Cerebellum (tissue), 4 donors: ENCODE measurements at places on chromosomes 4 and X. TPM values are rescaled to one million over a fixed set of nuclear protein-coding genes. Genes with fewer than 3 reads are reported as not detected.
A peak's percentile ranks its signal among the peaks of the same experiment; 100 is the strongest.

GRCh38 chr4:10273030-10273429 lies 156.4 kb upstream of the WDR1 start:
- no peak for DNase-seq

The ZNF157 gene
- total RNA-seq: 5.4 TPM

The GPR173 gene
- total RNA-seq: 21.7 TPM

GRCh38 chr4:152293527-152293926 lies 242.4 kb downstream of the FBXW7 start:
- DNase-seq: no peak

DNA sequence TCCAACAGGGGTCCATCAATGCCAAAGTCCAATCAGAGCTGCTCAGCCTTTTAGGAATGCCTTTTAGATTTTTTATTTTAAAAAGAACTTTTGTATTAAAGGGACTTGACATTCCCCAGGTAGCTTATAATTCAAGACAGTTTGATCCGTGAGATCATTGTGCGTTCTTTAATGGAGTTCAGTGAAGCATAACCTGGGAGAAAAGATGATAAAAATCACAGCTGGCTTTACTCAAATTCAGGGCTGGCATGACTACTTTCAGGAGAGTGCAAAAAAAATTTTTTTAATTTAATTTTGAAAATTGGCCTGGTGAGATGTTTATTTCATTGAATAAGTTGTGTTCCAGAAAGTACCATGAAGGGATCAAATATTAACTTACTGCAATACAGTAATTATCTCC lies 118.2 kb downstream of the VCX2 start:
- DNase-seq: no peak

DNA sequence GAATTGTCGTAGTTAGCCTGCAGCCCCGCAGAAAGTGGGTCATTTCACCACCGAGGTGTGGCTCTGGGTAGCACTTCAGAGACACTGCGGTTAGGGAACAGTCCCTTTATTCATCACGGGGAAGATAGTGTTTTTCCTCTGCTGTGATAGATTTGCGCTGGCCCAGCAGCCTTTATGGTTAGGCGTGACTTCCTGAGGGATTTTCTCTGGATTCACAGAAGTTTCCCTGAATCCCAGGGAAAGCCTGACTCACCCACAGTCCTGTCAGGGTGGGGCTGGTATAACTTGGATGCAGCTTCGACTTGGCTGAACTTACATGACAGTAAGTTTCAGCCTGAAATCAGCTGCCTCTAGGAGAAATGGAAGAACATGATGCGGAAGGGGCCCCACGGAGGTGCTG lies 196.3 kb upstream of the HHIP start:
- no peak for DNase-seq

The S100P gene
- 0.27 TPM for total RNA-seq

- no peak for DNase-seq
Observed at GRCh38 chr4:55503169-55503568, 43.5 kb downstream of the CLOCK start.

GRCh38 chr4:4860600-4861389 lies 1.3 kb downstream of the MSX1 start:
- peak; percentile 20 for DNase-seq

DNA sequence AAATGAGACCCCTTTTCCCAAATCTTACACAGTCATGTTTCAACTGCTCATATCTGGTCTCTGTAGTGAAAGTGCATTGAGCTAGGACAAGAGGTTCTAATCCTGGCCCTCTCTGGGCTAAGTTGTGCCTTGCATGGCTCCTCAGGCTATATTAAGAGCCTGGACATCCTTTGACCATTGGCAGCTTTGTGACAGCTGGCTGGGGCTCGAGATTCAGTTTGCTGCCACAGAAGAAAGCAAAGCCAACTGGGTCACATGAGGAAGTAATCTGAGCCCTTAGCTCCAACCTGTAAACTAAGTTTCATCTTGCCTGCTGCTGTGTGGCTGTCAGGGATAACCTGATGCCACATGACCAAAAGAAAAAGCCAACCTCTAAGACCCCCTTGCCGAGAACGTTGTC lies 51.8 kb upstream of the JADE1 start:
- DNase-seq: peak; percentile 16

DNA sequence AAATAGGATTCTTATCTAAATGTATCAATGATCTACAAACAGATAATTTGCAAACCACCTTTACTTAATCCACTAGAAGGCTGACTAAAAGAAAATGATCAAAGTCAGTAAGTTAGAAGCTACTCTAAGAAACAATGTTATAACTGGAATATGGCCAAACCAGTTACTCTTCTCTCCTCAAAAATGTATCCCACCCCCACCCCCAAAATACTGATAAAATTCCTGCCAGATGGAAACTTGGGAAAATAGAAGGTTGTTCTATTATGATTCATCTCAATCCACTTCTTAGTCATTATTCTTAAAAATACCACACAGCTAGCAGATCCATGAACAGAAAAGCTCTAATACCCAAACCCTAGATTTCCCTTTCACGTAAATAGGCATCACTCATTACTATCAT lies 206.4 kb downstream of the KLHL13 start:
- DNase-seq: no peak

The XAGE1A gene
- not detected for total RNA-seq

The ASB12 gene
- 0.54 TPM for total RNA-seq

DNA sequence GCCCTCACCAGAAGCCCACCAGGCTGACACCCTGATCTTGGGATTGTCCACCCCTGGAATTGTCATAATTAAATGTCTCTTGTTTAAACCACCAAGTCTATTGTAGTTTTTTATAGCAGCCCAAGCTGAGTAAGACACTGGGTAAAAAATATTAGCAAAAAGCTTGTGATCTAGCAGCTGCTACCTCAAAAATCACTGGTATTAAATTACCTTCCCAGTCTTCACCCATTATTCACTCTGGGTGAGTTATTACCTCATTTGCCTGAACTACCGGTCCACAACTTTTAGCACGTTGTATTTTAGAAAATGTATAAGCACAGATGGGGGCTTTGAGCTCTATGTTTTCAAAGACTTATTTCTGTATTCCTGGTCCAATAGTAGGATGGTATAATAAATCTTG lies 12.0 kb upstream of the TRIM61 start:
- no peak for DNase-seq

DNA sequence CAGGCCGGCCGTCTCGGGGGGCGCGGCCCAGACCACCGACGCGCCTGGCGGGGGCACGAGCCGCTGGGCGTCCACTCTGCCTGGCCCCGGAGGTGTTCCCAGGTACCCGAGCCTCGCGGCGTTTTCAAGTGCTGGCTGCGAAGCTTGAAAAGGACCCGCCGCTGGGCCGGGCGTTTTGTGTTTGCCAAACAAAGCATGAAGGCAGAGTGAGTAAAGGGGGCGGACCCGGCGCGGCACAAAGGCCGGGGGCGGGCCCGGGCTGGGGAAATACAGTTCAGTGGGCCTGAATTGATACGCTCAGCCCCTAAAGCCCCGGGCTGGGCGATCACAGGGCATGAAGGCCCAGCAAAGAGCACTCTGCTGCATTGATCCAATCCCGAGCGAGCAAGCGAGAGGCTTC lies 65.4 kb downstream of the SOX3 start:
- DNase-seq: no peak

GRCh38 chrX:42485601-42486000 lies 292.4 kb downstream of the PPP1R2C start:
- no peak for DNase-seq

GRCh38 chr4:73648478-73648877 lies 28.2 kb upstream of the RASSF6 start:
- DNase-seq: no peak

DNA sequence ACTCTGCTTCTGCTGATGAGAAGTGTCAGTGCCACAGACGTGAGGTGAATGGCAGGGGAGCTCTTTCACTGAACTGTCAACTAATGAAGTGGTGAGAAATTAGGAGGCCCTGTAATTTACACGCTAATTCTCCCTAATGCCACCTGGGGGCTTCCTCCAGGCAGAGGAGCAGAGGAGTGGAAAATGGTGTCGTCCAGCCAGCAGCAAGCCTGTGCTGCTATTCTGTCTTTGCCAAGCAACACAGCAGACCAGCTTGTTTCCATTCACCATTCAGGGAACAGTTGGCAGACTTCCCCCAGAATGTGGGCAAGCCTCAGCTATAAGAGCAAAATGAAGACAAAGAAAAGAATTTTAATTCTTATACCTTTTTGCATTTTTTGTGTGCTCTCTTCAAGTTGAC lies 245.2 kb upstream of the TET2 start:
- peak; percentile 4 for DNase-seq

- no peak for DNase-seq
Observed at GRCh38 chrX:37676811-37677210, 8.8 kb upstream of the XK start.

DNA sequence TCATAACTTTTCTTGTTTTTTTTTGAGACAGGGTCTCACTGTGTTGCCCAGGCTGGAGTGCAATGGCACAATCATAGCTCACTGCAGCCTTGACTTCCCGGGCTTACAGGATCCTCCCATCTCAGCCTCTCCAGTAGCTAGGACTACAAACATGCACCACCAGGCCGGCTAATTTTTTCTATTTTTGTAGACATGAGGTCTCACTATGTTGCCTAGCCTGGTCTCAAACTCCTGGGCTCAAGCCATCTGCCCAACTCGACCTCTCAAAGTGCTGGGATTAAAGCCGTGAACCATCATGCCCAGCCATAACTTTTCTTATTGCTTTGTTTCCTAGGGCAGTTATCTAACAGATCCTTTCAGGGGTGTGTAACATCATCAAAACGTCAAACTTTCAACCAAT lies 11.8 kb downstream of the SEC24D start:
- no peak for DNase-seq

DNA sequence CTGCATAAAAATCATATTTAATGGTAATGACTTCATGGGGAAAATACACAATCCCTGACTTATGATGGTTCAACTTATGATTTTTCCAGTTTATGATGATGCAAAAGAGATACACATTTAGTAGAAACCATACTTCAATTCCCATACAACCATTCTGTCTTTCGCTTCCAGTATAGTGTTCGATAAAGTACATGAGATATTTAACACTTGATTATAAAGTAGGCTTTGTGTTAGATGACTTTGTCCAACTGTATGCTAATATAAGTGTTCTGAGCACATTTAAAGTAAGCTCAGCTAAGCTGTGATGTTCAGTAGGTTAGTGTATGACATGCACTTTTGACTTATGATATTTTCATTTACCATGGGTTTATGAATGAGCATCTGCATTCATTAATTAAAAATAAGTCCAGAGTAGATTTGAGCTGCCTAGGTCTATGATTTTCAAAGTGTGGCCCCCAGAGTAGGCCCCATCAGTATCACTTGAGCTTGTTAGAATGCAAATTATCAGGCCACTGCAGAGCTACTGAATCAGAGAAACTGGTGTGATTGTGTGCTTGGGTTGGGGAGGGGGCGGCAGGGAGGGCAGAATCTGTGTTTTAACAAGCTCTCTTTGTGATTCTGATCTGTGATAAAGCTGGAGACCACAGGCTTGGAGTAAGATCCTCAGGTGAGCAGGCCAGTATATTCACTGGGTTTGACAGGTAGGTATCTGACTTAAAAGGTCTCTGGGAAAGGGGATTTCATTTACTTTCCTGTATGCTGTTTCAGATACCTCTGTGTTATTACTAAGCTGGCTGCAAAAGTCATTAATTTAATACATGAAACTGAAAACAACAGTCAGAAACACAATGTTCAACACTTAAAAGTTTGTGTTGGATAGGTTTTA lies 8.4 kb downstream of the ATP10D start:
- DNase-seq: no peak

- no peak for DNase-seq
Observed at GRCh38 chr4:27861381-27861787, 1000.7 kb downstream of the STIM2 start.

The TREX2 gene
- total RNA-seq: 1.3 TPM

The NR3C2 gene
- 10.1 TPM for total RNA-seq

GRCh38 chr4:136505020-136505419 lies 1027.3 kb downstream of the PCDH18 start:
- DNase-seq: no peak

The PPP1R2C gene
- not detected for total RNA-seq

DNA sequence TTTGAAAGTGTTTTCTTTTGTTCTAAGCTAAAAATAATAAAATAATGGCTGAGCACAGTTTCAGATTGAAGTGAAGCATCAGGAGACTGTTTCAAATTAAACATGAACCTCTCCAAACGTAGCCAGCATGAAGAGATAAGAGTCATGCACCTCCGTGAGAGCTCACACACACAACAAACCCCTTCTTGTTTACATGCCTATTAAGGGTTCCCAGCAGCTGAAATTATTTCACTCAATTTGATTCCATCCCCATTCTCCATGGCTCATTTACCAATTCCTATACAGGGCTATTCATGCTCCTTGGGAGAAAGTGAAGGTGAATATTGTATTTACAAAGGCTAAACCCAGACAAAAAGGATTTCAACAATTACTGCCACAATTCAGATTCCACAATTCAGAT lies 954.1 kb upstream of the INTU start:
- DNase-seq: no peak

GRCh38 chr4:62402088-62402806 lies 1202.1 kb downstream of the ADGRL3 start:
- DNase-seq: no peak

DNA sequence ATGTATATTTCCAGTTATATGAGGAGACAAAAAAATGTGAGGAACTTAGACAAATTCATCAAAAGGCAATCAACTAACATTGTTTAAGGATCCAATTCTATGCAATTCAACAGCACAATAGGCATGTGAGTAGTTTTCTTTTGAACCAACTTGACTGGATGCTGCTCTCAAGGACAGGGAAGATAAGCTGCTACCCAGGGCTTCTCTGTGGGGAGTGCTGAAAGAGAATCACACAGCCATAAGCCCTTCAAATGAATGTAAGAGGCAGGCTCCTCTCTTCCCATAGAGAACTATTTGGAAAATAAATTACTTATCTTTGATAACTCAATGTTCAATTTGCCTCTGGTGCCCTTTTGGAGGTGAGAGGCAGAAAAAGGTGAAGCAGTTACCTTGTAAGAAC lies 1413.6 kb downstream of the PCDH7 start:
- no peak for DNase-seq

DNA sequence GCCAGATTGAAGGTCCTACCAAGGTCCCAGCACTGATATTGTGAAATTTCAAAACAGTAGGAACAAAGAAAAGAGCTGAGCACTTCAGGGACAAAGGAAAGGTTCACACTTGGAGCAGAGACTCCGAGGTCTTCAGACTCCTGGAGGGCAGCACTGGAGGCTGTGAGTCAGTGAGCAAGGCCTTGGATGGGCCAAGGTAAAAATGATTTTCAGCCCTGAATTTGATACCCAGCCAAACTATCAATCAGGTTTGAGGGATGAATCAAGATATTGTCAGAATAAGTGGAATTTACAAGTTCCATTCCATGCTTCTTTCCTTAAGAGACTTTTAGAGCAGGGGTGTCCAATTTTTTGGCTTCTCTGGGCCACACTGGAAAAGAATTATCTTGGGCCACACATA lies 111.7 kb downstream of the ADRA2C start:
- no peak for DNase-seq

DNA sequence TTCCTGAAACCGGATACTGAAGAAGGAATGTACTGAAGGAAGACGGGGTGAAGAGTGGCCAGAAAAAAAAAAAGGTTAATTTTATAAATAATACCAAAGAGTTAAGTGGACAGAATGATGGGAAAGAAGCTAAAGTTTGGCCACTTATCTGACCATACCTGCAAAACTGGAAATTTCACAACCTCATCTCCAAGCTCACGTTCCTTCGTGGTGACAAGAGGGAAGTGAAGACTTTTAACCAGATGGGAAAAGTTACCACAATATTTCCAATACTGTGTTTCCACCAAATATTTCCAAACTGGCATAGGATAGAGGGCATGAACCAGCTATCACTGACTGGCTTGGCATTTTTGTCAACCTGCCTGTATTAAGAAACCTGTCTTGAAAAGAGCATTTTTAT lies 56.4 kb downstream of the MAML3 start:
- DNase-seq: no peak

- DNase-seq: no peak
Observed at GRCh38 chrX:153935326-153935851, 552 bp upstream of the NAA10 start.

The C1QTNF7 gene
- 1.5 TPM for total RNA-seq
